ENCODE measurements at places on chromosomes 12 and 14. TPM values are rescaled to one million over a fixed set of nuclear protein-coding genes. Genes with fewer than 3 reads are reported as not detected.

- H3K4me3 ChIP-seq: no peak overlapping the region
- no peaks in the 10 kb centered on the region for H3K27me3 ChIP-seq
- DNase-seq: no peak
- no peaks in the 10 kb centered on the region for H3K4me1 ChIP-seq
- H3K27ac ChIP-seq: no peak overlapping the region
- H3K36me3 ChIP-seq: no peaks in the 10 kb centered on the region
Observed at GRCh38 chr14:67395876-67396189, 16.1 kb downstream of the PLEK2 start.

GRCh38 chr14:77301103-77301502, 19.6 kb downstream of the POMT2 start:
- no peaks in the 10 kb centered on the region for H3K27me3 ChIP-seq
- DNase-seq: no peak
- no peaks in the 10 kb centered on the region for H3K4me1 ChIP-seq
- no peaks in the 10 kb centered on the region for H3K36me3 ChIP-seq
- no peak overlapping the region for H3K27ac ChIP-seq
- H3K4me3 ChIP-seq: no peak overlapping the region

DNA sequence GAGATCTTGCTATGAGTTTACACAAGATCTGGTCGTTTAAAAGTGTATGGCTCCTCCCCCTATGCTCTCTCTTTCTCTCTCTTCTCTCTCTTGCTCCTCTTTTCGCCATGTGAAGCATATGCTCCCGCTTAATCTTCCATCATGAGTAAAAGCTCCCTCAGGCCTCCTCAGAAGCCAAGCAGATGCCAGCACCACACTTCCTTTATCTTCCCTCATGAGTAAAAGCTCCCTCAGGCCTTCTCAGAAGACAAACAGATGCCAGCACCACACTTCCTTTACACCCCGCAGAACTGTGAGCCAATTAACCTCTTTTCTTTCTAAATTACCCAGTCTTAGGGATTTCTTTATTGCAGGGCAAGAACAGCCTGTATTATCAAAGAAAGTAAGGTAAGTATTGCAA, 152.4 kb downstream of the SEC23A start:
- no peaks in the 10 kb centered on the region for H3K36me3 ChIP-seq
- DNase-seq: no peak
- no peaks in the 10 kb centered on the region for H3K4me1 ChIP-seq
- H3K4me3 ChIP-seq: no peak overlapping the region
- no peaks in the 10 kb centered on the region for H3K27me3 ChIP-seq

NRL gene
- 1.2 TPM for polyA plus RNA-seq

AVPR1A gene
- polyA plus RNA-seq: not detected

- H3K36me3 ChIP-seq: no peaks in the 10 kb centered on the region
- no peak for DNase-seq
- peaks cover 8% of the 10 kb centered on the region for H3K4me1 ChIP-seq
- no peaks in the 10 kb centered on the region for H3K27me3 ChIP-seq
- no peak overlapping the region for H3K27ac ChIP-seq
Observed at GRCh38 chr12:132478845-132479244, 11.1 kb upstream of the FBRSL1 start.

DNA sequence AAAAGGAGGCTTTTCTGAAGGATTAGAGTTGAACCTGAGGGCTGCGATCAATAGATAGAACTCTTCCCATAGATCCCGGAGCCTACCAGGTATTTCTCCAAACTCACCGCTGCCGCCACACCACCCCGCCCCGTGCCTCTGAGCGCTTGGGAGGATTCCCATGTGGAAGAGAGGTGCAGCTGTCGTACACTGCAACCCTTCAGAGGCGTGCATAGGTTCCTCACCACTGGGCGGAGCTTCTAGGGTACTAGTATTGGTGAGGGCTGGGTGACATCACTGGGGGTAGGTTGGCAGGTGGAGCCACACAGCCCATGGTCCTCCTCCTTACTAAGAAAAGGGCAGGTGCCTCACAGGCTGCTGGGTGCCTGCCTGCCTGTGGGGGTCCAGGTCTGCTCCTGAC, 127.0 kb downstream of the TSPAN9 start:
- H3K4me1 ChIP-seq: no peaks in the 10 kb centered on the region
- H3K4me3 ChIP-seq: no peak overlapping the region
- H3K27ac ChIP-seq: no peak overlapping the region
- no peak for DNase-seq

DNA sequence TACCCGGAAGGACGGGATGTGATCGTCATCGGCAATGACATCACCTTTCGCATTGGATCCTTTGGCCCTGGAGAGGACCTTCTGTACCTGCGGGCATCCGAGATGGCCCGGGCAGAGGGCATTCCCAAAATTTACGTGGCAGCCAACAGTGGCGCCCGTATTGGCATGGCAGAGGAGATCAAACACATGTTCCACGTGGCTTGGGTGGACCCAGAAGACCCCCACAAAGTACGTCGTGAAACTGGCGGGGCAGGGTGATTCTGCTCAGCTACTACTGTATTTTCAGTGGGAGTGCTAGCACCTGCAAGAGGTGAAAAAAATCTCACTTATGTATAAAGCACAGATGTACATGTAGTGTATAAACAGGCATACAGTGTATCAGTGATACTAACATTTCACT, 62.9 kb downstream of the FOXN4 start:
- no peak overlapping the region for H3K27ac ChIP-seq
- H3K27me3 ChIP-seq: no peaks in the 10 kb centered on the region
- H3K4me3 ChIP-seq: no peak overlapping the region
- H3K4me1 ChIP-seq: no peaks in the 10 kb centered on the region
- DNase-seq: no peak

KRT81 gene
- not detected for polyA plus RNA-seq

- no peaks in the 10 kb centered on the region for H3K27me3 ChIP-seq
- no peak for DNase-seq
- no peak overlapping the region for H3K27ac ChIP-seq
- no peak overlapping the region for H3K4me3 ChIP-seq
- no peaks in the 10 kb centered on the region for H3K36me3 ChIP-seq
- H3K4me1 ChIP-seq: no peaks in the 10 kb centered on the region
Observed at GRCh38 chr14:68645371-68645770, 147.5 kb downstream of the ZFP36L1 start.

SHMT2 gene
- 168 TPM for polyA plus RNA-seq

GRCh38 chr14:87901236-87901635, 91.7 kb downstream of the GALC start:
- H3K4me1 ChIP-seq: no peaks in the 10 kb centered on the region
- H3K4me3 ChIP-seq: no peak overlapping the region
- no peaks in the 10 kb centered on the region for H3K27me3 ChIP-seq
- DNase-seq: no peak

MYF6 gene
- polyA plus RNA-seq: not detected

IL26 gene
- polyA plus RNA-seq: 0.36 TPM

GRCh38 chr12:71780237-71780822, 25.7 kb downstream of the RAB21 start:
- H3K27ac ChIP-seq: no peak overlapping the region
- peaks cover 5% of the 10 kb centered on the region for H3K36me3 ChIP-seq
- no peak for DNase-seq
- no peaks in the 10 kb centered on the region for H3K4me1 ChIP-seq
- no peaks in the 10 kb centered on the region for H3K27me3 ChIP-seq

DNA sequence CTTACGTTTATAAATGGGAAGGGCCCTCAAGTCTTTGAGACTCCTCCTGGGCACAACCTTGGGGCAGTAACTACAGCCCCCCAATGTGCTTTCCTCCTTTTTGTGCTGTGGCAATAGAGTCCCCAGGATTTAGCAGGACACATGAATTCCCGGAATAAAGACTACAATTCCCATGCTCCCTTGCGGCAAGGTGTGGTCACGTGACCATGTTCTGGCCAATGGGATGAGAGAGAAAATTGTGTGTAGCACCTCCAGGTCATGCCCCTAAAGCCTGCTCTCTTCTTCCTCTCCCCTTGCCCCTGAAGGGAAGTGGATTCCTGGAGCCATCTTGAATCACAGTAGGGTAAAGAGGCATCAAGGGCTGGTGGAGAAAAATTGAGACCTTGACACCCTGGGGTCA, 295.1 kb upstream of the SFSWAP start:
- no peaks in the 10 kb centered on the region for H3K27me3 ChIP-seq
- H3K27ac ChIP-seq: no peak overlapping the region
- H3K36me3 ChIP-seq: no peaks in the 10 kb centered on the region
- no peak for DNase-seq
- H3K4me1 ChIP-seq: no peaks in the 10 kb centered on the region

DNA sequence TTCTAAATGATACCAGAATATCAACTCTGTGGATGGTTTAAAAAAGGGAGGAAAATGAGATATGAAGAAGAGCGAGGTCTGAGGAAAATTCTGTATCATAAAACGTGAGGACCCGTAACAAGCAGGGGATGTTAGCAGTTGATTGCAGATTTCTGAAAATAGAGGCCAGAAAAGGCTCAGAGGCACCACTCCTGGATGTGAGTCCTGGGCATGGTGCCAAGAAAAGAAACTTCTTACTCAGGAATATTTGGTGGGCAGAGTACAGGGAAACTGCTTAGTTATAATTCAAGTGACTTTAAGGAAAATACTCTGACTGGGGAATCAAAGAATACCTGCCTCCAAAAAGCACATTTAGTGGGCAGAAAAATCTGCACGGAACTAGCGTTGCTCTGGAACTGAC, 85.5 kb downstream of the PRICKLE1 start:
- H3K4me3 ChIP-seq: no peak overlapping the region
- H3K4me1 ChIP-seq: no peaks in the 10 kb centered on the region
- H3K36me3 ChIP-seq: no peaks in the 10 kb centered on the region
- H3K27ac ChIP-seq: no peak overlapping the region
- H3K27me3 ChIP-seq: no peaks in the 10 kb centered on the region
- no peak for DNase-seq

C12orf54 gene
- 4.2 TPM for polyA plus RNA-seq

- H3K27ac ChIP-seq: no peak overlapping the region
- H3K4me3 ChIP-seq: no peak overlapping the region
- no peaks in the 10 kb centered on the region for H3K27me3 ChIP-seq
- H3K36me3 ChIP-seq: no peaks in the 10 kb centered on the region
- no peak for DNase-seq
Observed at GRCh38 chr12:91377436-91377835, 194.8 kb upstream of the DCN start.

KLRK1 gene
- 0.13 TPM for polyA plus RNA-seq

DNAL1 gene
- 10.1 TPM for polyA plus RNA-seq

LHX5 gene
- polyA plus RNA-seq: not detected

DNA sequence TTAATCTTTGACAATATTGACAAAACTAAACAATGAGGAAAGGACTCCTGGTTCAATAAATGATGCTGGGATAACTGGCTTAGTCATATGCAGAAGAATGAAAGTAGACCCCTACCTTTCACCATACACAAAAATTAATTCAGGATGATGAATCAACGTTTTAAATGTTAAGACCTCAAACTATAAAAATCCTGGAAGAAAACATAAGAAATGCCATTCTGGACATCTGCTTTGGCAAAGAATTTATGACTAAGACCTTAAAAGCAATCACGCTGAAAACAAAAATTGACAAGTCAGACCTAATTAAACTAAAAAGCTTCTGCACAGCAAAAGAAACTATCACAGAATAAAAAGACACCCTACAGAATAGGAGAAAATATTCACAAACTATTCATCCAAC, 97.4 kb downstream of the LMNTD1 start:
- H3K27ac ChIP-seq: no peak overlapping the region
- no peak for DNase-seq
- no peaks in the 10 kb centered on the region for H3K36me3 ChIP-seq
- H3K27me3 ChIP-seq: no peaks in the 10 kb centered on the region
- H3K4me1 ChIP-seq: no peaks in the 10 kb centered on the region

GRCh38 chr14:99260587-99261551, 11.1 kb downstream of the BCL11B start:
- no peaks in the 10 kb centered on the region for H3K36me3 ChIP-seq
- H3K4me1 ChIP-seq: no peaks in the 10 kb centered on the region
- no peak for DNase-seq
- peaks cover 10% of the 10 kb centered on the region for H3K27me3 ChIP-seq
- H3K27ac ChIP-seq: no peak overlapping the region

DNA sequence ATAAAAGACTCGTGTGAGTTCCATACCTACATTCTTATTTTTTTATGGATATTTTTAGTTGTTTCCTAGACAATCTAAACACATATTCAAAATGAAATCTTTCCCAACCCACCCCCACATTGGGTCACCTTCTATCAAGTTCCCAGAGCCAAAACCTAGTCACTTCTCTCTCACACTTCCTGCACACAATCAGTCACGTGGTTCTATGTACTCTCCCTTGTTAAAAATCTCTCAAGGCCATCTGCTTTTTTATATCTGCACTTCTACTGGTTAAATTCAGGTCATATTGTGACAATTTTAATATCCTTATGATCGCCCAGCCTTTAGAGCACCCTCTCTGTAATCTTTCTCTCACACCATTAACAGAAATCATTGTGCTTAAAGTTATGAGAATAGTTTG, 175.0 kb upstream of the SYT10 start:
- DNase-seq: no peak
- no peak overlapping the region for H3K27ac ChIP-seq
- H3K27me3 ChIP-seq: no peaks in the 10 kb centered on the region
- no peak overlapping the region for H3K4me3 ChIP-seq
- no peaks in the 10 kb centered on the region for H3K4me1 ChIP-seq

DNA sequence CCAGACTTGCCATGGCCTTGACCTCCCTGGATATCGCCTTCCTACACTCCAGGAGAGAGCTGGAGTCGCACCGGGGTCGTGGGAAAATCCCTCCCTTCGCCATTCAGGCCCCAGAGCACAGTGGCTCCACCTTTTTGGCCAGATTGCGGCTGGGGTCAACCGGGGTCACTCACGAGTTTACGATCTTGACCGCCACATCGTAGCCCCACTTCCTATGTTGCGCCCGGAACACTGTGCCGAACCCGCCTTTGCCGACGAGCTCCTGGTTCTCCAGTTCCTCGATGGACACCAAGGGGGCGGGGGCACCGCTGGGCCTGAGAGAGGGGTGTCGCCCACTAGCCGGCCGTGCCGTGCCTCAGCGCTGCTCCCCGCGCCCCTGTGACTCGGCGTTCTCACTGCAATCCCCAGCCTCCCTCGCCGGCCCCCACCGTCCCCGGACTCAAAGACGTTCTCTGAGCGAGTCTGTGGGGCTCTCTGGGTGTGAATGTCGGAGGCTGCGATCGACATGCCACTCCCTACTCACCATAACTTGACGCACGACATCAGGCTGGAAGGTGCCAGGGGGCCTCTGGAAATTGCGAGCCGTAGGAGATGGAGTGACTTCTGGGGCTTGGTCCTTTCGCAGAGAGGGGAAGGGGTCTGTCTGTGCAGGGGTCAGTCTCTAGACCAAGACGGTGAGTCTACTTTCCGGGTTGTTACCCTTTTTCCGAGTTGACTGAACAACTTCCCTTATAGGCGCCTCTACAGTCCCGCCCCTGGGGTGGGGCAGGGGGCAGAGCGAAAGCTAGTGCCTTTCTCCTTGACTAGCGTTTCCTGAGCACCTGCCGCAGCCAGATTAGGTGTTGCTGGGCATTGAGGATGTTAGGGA, at the start of gene RIPK3:
Gene RIPK3, minus strand, starts transcription at position 708 of the 868 bp plus-strand sequence. Its CDS starts 165 bp downstream, at position 543.
- H3K27ac ChIP-seq: peak within 1 kb of the TSS; percentile 34
- DNase-seq: peak; percentile 36
- no peaks in the 10 kb centered on the region for H3K36me3 ChIP-seq

FGF23 gene
- polyA plus RNA-seq: not detected

Data from GM12878 (cell line).